Activated CD8-positive, alpha-beta T cell treated with anti-CD3 and anti-CD28 coated beads, Interleukin-2, amount 10 ng/mL, durations not matched to agents 7 days and 5 days (primary cell): ENCODE measurements at places on chromosomes 11 and 22.
A peak's percentile ranks its signal among the peaks of the same experiment; 100 is the strongest.

DNA sequence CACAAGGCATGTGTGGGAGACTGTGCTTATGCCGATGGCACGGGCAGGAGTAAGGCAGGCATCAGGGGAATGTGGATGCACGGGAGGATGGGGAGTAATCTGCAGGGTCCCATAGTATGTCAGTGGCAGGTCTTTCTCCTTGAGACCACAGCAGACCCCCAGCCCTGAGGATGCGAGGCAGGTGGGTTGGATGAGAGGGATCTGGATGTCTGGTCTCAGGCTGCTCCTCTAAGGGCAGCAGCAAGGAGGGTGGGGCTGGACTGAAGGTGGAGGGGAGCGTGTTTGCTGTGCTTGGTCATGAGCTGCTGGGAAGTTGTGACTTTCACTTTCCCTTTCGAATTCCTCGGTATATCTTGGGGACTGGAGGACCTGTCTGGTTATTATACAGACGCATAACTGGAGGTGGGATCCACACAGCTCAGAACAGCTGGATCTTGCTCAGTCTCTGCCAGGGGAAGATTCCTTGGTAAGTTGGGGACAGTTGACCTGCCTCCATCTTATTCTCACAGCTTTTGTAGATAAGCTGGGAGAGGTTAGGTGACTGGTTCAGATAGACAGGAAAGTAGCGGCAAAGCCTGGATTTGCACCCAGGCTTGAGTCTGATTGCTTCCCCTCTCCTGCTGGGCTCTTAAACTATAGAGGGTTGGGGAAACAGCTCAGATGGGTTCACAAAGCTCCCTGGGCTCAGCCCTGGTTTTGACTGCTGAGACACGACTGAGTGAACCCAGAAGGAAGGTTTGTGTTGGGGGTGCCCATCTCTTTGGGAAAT, at the start of gene APOL1:
Gene APOL1, plus strand, starts transcription at position 380 of the 769 bp plus-strand sequence. CDS start 1,823 bp downstream, outside the sequence.
- peak; percentile 76 for DNase-seq
- H3K27me3 ChIP-seq: no peaks in the 10 kb centered on the region
- peaks cover 31% of the 10 kb centered on the region for H3K36me3 ChIP-seq
- H3K4me1 ChIP-seq: peaks cover 59% of the 10 kb centered on the region
- peak within 1 kb of the TSS; percentile 95 for H3K4me3 ChIP-seq
- H3K27ac ChIP-seq: peak within 1 kb of the TSS; percentile 92

DNA sequence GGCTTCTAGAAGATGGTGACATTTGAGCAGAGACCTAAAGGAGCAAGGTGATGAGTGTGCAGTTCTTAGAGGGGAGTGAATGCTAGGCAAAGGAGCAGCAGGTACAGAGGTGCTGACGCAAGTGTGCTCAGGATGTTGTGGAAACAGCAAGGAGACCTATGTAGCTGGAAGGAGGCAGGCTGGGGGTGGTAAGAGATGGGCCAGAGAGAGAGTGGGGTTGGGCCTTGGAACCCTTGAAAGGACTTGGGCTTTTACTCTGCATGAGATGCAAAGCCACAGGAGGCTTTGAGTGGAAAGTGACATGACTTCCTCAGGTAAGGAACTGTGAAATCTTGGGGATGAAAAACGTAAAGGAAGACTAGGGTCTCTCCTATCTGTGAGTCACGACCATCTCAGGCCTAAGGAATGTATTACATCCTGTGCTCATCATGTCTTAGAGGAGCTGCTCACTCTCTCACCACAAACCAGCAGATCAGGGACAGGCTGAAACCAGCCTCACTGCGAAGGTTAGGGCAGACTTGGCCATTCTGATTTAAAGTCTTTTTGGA, 65.4 kb downstream of the MICAL2 start:
- no peak overlapping the region for H3K4me3 ChIP-seq
- H3K36me3 ChIP-seq: peaks cover 25% of the 10 kb centered on the region
- peak overlapping the region; percentile 86 for H3K27ac ChIP-seq
- no peaks in the 10 kb centered on the region for H3K27me3 ChIP-seq
- H3K4me1 ChIP-seq: peaks cover 65% of the 10 kb centered on the region

- DNase-seq: no peak
- no peak overlapping the region for H3K4me3 ChIP-seq
- peaks cover 3% of the 10 kb centered on the region for H3K36me3 ChIP-seq
- no peak overlapping the region for H3K27ac ChIP-seq
Measured at GRCh38 chr11:58647141-58647699, 24.8 kb downstream of the CNTF start.

- no peak overlapping the region for H3K27ac ChIP-seq
- no peak for DNase-seq
- no peaks in the 10 kb centered on the region for H3K27me3 ChIP-seq
- H3K36me3 ChIP-seq: no peaks in the 10 kb centered on the region
Measured at GRCh38 chr11:79045018-79045799, 395.6 kb downstream of the TENM4 start.

- no peak overlapping the region for H3K27ac ChIP-seq
- H3K4me3 ChIP-seq: no peak overlapping the region
- H3K4me1 ChIP-seq: no peaks in the 10 kb centered on the region
- no peaks in the 10 kb centered on the region for H3K36me3 ChIP-seq
Measured at GRCh38 chr11:69947793-69948255, 128.6 kb upstream of the FGF3 start.

- H3K27me3 ChIP-seq: no peaks in the 10 kb centered on the region
Measured at GRCh38 chr11:100719809-100720221, 32.7 kb downstream of the ARHGAP42 start.

DNA sequence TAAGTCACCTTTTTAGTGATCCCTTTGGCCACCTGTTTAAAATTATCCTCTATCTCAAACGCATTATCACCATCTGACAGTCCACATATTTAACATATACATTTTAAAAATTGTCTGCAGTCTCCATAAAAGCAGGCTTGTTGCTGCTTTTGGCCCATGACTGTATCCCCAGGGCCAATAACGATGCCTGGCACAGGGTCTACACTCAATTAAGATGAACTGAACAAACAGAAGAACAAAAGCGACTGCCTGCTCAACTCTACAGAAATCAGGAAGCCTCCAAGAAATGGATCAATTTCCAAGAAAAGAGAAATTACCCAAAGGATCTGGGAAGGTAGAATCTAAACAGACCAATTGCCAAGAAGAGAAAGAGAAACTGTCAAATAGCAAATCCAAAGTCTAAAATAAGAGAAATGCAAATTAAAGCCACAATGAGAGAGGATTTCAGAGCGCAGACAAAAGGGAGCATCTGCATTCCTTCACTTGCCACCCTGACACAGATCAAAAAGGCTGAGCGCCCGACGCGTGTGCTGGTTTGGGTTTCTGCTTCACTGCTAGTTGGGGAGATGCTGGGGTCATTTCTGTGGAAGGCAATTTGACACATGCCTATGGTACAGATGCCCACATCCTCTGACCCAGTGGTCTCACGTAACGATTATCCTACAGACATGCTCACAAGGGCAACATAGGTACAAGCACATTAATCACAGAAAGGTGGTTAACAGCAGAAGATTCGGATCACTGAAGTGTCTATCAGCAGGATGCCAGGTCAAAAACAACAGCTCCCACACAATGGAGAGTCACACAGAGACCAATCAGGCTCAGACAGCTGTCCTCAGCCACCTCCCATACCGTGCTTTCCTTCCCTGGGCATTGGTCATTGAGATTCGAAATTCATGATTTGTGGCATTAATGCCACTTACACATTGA, 55.9 kb downstream of the SHISAL1 start:
- H3K36me3 ChIP-seq: no peaks in the 10 kb centered on the region
- H3K27me3 ChIP-seq: peaks cover 19% of the 10 kb centered on the region
- H3K4me3 ChIP-seq: no peak overlapping the region

DNA sequence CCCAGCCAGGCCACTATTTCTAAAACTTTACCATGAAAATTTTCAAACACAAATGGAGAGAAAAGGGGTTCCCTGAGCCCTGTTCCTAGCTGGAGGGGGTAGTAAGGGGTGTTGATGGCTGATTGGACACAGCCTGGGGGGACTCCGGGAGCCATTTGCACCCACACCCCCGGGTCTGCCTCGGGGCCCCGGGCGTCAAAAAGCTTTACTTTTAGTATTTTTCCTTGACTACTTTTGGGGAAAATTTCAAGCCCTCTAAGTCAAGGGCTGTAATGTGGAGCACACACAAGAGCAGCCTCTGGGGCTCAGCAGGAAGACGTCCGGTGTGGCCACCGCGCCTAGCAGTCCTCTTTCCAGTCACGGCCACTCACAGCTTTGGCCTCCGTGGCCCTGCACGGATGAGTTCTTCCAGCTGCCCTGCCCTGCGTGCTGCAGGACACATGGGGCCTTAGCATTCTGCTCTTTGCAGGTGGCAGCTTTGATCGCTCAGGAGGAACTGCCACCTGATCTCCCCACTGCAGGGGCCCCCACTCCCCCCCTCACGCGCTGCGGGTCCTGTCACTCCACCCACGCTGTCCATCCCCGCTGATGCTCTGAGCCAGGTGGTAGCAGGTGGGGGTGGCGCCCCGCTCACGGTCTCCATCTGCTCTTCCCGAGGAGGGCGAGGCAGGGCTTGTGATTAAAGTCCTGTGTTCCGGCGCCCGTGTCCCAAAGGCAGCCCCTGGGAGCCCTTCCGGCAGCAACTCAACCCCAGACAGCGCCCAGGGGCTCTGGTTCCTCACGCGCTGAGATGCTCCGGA, 14.4 kb downstream of the RNH1 start:
- H3K4me1 ChIP-seq: peaks cover 11% of the 10 kb centered on the region
- H3K4me3 ChIP-seq: no peak overlapping the region
- no peaks in the 10 kb centered on the region for H3K27me3 ChIP-seq
